NCI-H774 (cell line): ENCODE measurements at places on chromosomes 13 and 19.

DNA sequence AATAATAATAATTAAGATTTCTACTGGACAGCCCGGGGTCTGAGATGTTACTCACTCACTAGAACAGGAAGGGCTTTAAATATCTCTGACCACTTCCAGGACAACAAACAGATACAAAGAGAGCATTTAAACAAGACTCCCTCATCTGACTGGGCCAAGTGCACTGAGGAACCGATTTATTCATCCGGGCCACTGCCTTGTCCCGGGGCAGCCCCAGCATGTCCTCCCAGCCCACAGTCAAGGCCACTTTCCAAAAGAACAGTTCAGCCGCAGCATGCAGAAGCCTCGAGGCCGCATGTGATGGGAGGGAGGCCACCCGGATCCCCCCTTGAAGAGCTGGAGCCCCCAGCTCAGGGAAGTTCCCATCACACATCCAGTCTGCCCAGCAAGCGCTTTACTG is 30.5 kb downstream of the MLLT1 start:
- no peak for DNase-seq

DNA sequence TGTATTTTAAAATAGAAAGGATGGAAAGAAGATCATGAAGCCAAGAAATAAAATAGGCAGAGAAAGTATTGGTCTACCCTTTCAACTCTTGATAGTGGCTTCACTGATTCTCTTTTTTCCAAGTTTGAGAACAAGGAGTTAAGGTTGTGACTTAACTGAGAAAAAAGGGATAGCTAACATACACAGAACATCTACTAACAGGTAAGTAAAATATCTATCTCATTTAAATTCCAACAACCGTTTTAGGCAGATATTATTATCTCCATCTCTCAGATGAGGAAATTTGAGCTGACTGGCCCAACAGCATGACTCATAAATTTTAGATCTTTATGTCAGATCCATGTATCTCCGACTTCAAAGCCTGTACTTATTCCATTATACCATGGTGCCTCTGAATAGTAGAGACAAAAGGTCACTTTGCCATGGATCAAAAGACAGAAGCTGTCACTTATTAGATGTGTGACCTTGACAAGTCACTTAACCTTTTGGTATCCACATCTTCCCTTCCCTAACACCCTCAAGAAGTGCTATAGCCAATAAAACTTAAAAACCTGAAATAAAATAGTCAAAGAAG is 152.1 kb downstream of the DACH1 start:
- DNase-seq = no peak

- DNase-seq = no peak
These were observed 120.3 kb downstream of the LIG4 start for GRCh38 chr13:108095036-108095435.

- no peak for DNase-seq
These were observed 121.0 kb downstream of the CRYL1 start for GRCh38 chr13:20404488-20405222.

- no peak for DNase-seq
These were observed 86.0 kb downstream of the ZNF726 start for GRCh38 chr19:24000656-24001055.

DNA sequence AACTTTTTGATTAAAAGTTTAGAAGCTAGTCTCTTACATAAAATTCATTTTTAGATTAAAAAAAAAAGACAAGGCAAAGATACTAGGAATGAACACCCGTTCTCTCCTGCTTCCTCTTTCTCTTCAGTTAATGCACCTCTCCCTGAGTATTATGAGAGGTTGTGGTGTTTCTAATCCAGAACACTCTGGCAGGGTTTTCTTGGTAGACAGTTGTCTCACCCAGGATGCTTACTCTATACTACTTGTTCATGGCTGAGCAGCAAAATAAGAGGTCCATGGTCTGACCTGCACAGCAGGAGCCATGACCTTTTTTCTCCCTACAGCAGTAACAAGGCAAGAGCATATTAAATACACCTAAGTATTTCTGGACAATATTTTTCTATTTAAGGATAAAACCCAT is 62.0 kb downstream of the MICU2 start:
- no peak for DNase-seq

DNA sequence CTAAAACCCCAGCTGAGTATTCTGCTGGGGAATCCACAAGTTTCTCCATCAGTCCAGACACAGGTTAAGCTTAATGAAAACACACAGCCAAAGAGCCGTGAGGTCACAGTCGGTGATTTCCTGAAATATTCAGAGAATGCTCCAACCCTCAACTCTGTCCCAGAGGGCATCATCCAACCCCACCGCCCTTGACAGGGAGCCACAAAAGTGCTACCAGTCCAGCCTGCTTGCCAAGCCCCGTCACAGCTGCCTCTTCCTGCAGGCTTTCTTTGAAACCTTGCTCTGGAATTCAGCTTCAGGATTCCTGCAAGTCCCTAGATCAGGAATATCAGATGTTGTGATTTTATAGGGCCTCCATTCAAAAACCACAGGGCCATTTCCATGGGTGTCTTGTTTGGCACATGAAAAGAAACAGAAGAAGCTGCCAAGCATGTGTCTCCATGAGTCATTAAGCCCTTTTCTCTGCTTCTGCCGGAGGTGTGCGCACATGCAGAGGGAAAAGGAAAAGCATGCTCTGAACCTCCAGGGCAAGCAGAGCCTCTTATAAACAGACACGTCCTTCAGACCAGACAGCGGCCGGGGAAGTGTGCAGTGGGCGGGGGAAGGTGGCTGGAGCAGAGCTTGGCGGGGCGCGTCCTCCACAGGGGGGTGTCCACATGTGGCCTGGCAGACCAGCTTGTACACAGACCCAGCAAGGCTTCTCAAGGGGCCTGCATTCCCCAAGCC is 164.7 kb downstream of the KATNAL1 start:
- no peak for DNase-seq

DNA sequence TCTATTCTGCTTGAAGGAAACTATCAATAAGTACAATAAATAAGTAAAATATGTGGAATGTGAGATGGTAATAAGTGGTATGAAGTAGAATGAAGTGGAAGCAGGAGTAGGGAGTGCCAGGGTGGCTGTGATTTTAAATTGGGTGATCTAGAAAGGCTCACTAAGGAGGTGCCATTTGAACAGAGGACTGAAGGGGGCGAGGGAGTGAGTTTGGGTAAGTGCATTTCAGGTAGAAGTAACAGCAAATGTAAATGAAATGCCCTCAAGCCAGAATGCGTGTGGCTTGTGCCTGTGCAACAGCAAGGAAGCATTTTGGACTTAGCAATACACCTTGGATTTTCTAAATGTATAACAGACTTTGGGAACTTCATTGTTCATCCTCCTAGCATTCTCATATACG is 77.1 kb downstream of the CCNA1 start:
- DNase-seq = no peak
